ENCODE measurements at places on chromosomes 2 and 18.

- no peak for DNase-seq
Measured at GRCh38 chr2:42880738-42881690, 88.6 kb upstream of the HAAO start.

- no peak for DNase-seq
Measured at GRCh38 chr18:77006305-77007175, 126.0 kb downstream of the MBP start.

DNA sequence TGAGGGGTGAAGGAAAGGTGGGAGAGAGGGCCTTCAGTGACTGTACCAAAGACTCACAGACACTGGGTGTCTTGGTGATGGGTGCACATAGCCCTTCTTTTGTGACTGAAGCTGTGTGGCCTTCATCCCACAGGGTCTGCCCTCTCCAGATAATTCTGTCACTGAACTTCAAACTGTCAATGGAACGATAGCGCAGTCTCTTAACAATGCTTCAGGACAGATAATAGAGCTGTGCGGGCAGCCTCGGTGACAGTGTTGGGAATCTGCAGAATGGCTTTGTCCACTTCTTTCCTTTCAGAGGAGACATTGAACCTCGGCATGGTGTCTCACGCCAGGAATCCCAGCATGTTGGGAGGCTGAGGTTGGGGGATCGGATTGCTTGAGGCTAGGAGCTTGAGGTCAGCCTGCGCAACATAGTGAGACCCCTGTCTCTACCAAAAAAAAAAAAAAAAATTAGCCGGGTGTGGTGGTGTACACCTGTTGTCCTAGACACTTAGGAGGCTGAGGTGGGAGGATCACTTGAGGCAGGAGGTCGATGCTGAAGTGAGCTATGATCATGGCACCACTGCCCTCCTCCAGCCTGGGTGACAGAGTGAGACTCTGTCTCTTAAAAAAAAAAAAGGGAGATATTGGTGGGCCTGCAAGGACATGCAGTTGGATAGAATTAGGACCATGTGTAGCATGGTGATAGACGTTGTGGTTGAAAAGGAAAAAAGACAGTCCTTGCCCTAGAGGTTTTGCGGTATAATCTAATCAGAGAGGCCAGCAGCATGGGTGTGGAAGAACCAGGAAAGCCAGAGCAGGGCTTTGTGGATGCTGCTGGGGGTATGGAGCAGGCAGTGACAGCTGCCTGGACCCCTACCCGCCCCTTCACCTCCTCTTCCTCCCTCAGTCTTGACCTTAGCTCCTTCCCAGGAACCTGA, 91.4 kb downstream of the LDLRAD4 start:
- no peak for DNase-seq

GRCh38 chr2:219769090-219769910, 141.9 kb downstream of the SLC4A3 start:
- peak; percentile 11 for DNase-seq

Data from upper lobe of left lung (tissue), 6 donors.